ENCODE measurements at places on chromosomes 5 and 9.

- DNase-seq = no peak
Measured at GRCh38 chr5:152106571-152106970, 181.9 kb upstream of the GLRA1 start.

DNA sequence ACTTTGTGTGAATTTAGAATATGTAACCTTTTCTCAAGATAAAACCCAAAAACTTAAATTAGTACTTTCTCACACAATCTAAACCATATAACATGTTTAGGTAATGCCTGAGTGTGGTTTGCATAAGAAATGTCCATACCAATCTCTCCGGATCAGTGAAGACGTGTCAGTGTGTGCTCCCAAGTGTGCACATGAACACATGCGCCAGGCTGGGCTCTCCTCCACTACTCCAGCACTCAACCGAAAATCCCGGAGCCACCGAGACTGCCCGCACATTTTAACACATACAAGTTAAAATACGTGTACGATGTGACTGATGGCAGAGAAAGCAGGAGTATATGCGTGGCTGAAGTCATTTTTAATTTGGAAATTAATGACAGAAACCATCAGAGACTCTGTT lies 658.4 kb downstream of the EFNA5 start:
- DNase-seq = no peak

DNA sequence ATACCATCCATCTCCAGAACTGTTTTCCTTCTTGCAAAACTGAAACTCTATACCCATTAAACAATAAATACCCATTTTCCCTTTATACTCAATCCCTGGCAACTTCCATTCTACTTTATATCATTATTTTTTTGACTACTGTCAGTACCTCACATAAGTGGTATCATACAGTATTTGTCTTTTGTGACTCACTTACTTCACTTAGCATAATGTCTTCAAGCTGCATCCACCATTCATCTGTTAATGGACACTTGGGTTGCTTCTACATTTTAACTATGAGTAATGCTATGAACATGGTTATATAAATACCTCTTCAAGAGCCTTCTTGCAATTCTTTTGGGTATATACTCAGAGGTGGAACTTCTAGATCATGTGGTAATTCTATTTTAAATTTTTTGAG lies 11.6 kb upstream of the TYRP1 start:
- DNase-seq = no peak

GRCh38 chr5:137144656-137145055 lies 354.5 kb downstream of the SPOCK1 start:
- no peak for DNase-seq

DNA sequence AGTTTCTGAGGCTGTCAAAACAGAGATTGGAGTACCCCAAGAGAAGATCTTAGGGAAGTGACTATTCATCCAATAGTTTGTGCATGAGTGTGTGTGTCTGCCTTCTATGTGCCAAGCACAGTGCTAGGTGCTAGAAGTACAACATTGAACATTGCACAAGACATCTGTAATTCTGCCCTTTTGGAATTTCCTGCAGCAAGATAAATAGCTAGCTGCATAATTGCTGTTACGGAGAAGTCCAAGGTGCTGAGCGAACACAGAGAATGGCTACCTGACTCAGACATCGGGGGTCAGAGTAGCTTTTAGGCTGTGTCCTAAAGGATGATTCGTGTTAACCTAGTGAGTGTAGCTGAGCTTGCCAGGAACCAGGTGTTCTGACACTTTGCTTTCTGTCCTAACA lies 44.8 kb downstream of the PAPPA start:
- no peak for DNase-seq

- no peak for DNase-seq
Measured at GRCh38 chr9:8802242-8802641, 1002.7 kb upstream of the DMAC1 start.

- DNase-seq = no peak
Measured at GRCh38 chr9:135884328-135885035, 22.9 kb downstream of the CAMSAP1 start.

DNA sequence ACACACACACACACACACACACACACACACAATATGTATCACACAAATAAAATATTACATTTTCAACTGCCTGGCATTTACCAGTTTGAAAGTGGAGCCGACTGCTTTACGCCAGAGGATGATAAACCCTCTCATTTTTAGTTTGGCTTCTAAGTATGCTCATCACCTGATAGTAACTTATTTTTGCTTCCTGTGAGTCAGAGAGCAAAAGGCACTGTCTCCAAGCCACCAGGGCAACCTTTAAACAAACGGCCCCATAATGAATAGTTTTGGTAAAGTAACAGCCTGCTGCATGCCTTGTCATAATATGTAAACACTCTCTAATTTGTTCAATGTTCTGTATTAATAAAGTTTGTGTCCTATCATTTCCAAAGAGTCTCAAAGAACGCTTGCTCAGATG lies 26.9 kb downstream of the KLF4 start:
- DNase-seq = no peak

DNA sequence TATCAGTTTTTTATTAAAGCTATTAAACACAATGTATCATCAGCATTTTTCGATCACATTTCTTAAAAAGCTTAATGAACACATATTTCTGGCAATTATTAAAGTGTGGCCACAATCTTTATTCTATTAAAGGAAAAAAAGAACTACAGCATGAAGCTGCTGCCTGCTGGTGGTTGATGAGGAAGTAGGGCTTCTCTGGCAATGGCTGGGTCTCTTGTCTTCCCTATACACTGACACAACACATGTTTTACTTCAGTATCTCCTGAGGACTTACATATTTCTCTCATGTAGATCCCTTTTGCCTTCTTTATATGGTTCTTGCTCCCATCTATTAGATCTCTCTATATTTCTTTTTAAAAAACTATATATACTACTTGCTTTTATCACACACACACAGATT lies 590.7 kb downstream of the RAB3C start:
- no peak for DNase-seq

DNA sequence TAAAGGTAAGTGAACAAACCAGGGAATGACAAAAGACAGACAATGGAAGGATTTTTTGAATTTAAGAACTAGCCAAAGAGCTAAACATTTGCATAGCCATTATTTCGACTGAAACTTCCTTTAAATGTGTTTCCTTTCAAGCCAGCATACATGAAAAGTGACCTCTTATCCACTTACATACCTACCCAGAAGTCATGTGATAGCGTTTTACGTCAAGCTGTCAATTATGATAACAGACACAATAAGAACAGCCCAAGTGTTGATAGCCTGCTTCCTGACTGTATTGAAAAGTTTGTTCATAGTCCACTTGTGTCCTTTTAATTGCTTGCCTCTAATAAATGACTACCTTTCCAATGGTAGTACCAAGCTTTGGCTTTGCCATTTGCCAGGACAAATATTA lies 206.0 kb downstream of the NFIB start:
- DNase-seq = no peak

GRCh38 chr5:82885627-82886389 lies 191.4 kb downstream of the TMEM167A start:
- DNase-seq = no peak
